ENCODE measurements at places on chromosomes 2 and 18.

DNA sequence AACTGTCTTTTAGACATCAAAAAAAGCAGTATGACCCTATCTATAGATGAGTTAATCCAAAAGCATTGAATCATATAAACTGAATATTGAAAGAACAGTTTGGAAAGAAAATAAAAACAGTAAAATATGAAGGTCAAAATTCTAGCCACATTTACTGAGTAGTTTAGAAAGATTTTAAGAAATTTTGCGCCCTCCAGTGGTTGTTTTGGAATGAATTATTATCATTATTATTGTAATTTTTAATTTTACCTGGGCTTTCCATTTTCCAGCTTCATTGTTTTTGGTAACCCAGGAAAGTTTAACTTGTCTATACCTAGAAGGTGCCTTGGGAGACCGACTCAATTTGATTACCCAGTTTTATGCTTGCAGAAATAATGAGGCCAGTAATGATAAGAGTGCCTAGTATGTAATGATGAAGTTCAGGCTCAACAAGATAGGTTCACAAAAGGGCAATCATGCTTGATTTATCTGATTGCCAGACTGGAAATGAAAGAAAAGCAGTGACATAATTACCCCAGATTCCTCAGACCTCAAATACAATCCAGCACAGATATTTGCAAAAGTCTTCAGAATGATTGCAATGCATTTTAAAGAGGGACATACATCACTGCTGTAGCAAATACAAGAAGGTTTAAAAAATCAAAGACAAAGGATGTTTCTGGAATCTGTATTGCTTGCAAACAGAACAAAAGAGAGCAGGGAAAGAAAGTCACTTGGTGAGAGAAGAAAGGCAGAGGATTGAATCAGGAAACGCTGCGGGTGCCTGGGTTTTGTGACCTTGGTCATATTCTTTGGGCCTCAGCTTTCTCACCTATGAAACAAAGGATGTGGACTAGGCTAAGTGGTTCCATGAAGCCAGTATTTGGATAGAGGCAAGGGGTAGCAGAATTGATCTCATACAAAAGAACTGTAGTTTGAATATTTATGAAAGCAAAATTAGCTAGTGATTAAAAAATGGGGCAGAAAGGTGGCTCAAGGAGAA lies 153.8 kb downstream of the MAP2 start:
- DNase-seq, result no peak

DNA sequence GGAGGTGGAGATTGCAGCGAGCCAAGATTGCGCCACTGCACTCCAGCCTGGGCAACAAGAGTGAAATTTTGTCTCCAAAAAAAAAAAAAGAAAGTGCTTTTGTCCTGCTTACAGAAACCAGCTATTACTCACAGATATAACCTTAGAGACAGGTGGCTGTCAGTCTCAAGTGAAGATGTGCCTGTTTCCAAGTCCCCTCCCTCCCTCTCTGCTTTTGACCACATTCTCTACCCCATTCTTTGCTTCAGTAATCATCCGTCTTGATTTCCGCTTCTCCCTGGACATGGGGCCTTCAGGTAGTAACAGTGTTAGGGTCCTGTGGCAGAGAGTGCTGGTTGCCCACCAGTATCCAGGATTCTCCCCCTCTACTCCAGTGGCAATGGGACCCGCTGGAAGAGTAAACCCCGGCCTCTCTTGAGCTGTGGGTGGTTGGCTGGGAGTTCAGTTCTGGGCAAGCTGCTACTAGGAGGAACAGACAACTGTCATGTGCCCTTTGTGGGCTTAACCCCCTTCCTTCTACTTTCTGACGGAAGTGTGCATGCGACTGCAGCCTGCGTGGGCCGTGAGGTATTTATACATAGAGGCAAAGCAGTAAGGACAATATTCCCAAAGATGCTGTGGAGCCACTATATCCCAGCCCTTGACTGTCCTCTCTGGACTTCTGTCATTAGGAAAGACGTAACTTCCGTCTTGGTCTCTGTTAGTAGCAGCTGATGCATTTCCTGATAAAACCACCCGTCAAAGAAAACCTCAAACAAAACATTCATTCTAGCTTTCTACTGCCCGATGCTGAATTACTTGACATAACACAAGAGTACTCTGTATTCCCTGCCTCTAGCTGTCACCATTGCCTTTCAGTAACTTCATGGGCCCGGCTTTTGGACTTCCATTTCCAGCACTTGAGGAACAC lies 17.8 kb downstream of the PDCL3 start:
- no peak for DNase-seq

DNA sequence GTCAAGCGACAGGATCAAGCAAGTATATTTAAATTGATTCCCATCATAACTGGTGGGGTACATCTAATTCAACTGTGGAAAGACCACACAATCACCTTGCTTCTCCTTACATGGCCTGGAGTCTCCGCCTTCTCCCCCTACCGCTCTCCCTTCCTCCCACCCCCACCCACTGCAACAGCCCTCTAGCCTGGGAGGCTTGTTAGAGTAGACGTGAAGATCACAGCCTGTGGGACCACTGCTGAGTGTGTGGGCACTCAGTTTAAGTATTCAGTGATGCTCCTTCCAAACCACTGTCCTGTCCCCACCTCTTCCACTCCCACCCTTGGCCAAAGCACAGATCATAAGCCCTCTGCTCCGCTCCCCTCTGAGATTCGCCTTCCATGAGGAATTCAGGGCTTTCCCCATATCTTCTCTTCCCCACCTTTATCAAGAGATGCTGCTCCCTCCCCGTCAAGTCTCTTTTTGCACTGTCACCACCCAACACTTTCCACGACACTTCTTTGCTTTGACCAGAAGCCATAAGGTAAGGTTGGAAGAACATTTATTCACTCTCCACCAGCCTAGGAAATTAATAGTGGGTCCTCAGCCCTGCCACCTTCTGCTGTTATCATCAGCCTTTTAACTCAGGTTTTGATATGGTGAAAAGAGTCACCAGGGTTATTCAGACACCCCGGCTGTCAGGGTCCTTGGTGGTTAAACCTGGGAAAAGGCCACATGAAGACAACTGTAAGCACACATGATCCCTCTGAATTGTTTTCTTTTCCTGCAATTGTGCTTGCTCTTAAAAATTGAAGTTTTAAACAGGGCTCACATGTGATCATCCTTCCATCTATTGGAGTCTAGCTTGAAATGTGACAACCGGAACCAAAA lies 1.7 kb downstream of the METTL4 start:
- no peak for DNase-seq

DNA sequence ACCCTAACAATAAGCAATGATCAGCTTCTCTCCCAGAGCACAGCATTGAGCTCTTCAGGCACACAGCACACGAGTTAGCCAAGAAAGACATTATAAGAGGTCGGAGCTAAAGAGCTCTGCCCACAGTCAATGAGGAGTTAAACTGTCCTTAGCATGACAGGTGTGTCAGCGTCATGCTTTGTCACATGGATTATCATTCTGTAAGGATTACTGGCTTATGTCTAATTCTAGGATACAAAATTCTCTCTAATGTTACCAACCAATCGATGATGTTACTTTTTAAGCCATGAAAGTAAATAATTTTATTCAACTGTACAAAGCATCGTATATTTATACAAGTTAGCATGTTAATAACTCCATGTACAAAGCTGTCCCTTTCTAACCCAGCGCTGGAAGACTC lies 108.8 kb downstream of the ZNF236 start:
- no peak for DNase-seq

DNA sequence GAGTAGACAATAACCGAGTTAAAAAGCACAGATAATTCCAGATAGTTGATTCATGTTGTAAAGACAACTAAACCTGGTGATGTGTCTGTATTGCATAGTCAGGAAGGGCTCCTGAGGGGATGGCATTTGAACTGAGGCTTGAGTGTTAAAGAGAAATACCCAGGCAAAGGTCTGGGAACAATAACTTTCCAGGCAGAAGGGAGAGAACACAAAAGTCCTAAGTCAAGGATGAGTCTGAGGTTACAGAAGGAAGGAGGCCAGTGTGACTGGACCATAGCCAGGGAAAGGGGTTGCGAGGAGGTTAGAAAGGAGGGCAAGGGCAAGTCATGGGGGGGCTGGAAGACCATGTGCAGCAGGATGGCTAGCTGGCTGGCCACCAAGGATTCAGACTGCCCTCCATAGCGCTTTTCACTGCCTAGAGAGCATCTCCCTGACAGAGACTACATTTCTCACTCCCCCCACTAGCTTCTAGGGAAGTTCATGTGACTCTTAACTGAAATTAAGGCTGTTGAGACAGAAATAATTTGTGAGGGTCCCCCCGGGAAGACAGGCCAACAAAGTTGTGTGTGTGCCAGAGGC lies 135.5 kb upstream of the CREB1 start:
- no peak for DNase-seq

DNA sequence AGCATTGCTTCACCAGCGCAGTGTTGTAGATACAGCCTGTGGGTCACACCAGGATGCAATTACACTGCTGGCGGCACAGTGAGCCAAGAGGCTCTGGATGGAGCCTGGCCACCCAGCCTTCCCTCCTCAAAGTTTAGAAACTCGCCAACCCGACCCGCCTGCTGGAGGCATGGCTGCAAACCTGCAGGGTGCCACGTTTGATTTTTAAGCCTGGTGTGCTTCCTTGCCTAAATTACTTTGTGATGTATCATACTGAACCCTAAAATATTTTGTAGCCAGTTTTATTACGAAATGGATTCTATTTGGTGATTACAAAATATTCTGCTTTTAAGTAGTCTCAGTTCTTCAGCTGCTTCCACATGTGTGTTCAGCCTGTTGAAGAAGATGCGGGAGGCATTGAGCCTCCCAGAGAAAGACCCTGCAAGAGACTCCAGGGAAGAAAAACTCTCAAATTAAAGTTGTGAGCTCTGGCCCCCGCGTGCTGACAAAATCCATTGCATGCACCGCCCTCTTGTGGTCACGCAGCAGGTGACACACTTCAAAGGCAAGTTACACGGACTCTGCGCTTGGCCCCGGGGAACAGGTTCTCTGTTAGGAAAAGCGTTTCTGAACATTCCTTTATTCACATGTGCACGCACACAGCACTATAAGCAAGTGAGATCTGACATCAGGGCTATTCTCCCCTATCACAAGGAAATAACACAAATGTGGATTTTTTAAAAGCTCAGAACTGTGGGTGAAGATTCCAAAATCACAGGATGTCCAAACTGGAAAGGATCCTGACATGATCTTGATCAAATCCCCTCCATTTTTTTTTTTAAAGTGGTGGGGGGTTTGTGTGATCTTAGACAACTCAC lies 63.0 kb upstream of the TWIST2 start:
- peak; percentile 21 for DNase-seq

DNA sequence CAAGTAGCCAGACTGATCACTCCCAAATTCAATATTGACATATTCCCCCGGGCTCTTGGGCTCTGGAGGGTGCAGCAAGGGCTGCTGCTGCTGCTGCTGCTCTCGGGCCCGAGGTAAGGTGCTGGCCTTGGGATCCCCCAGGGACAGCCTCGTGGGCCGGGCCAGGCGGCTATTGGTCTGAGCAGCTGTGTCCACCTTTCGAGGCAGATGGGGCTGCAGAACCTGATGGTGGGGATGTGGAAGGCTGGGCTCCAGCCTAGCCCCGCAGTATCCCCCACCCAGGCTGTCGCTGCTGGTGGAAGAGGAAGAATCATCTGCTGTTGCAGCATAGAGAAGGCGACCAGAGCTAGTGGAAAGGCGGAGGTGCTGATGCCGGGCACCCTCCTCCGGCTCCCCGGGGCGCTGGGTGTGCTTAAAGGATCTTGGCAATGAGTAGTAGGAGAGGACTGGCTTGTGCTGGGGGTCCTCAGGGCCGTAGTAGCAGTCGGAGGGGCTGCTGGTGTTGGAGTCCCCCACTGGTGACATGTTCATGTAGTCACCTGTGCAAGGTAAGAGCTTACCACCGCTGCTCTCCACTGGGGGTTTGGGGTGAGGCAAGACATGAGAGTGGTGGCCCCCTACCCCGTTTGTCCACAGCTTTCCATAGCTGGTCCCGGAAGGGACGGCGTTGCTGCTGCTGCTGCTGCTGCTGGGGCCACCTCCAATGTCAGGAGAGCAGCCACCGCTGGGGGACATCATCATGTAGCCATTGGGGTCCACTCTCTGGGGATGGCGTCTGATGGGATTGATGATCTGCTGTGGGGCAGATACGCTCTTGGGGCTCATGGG lies 3.4 kb downstream of the IRS1 start:
- DNase-seq, result no peak

DNA sequence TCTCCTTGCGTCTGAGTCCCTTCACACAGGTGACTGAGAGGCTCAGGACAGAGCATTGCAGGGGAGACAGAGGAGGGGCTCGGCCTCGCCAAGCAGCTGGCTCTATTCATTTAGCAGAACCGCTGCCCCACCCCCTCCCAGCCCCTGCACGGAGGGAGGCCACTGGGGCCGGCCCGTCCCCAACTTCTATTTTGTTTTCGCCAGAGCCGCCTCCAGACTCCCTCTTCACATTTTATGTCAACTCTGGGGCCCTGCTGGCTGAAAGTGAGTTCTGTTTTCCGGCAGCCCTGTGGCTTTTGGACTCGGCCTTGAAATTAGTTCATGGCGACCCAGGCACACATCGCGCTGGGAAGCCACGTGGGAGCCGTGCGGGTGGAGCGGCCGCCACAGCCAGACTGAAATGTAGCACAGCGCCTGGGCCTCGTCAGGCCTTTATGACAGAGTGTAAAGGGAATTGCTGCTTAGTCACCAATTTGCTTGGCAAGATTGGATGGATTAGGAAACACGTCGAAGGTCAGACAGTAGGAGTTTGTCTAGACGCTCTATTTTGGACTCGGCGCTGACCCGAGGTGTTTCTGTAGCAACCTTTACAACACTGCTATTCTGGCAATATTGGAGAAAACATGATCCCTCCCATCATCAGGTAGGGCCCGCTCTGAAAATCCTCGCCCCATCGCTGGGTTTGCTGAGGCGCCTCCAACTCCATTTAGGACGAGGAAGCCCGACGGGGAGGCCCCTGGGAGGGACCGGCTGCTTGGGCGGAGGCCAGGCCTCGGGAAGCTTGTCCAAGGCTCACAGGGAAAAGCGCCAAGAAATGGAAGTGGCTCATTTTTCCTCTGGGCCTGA lies 90.7 kb upstream of the CTDP1 start:
- no peak for DNase-seq

GRCh38 chr2:172472446-172473033 lies 45.2 kb downstream of the ITGA6 start:
- DNase-seq, result no peak

GRCh38 chr18:10006311-10006893 lies 92.6 kb downstream of the VAPA start:
- no peak for DNase-seq

- no peak for DNase-seq
Measured at GRCh38 chr2:31192851-31193392, 24.4 kb downstream of the CAPN14 start.

DNA sequence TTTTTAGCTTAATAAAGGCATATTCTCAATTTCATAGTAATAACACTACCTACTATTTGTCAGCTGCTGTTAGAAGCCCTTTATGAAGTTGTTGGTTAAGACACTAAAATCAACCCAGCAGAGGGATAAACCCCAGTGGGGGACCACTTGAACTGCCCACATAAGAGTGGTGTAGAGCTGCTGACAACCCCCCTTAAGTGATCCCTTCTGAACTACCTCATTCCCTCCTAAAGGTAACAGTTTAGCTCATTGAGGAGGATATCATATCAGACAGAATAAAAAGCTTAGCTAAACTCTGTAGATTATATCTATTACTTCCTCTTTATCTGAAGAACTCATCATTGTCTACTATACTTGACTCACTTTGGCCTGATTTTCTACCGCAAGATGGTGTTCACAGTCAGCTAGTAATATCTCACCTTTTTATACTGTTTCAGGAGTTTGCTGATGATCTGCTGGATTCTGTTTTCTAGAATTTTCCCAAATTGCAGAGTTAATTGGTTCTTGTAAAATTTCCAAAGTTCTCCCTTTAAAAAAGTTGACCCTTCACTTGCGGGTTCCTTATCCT lies 16.2 kb downstream of the GALM start:
- no peak for DNase-seq

GRCh38 chr2:33321876-33322483 lies 154.5 kb upstream of the RASGRP3 start:
- DNase-seq, result no peak

- DNase-seq, result no peak
Measured at GRCh38 chr2:86809481-86810121, 18.9 kb upstream of the CD8A start.

All from stimulated activated CD8-positive, alpha-beta memory T cell treated with anti-CD3 and anti-CD28 coated beads, Interleukin-15, amount 100 ng/mL, for 24 hours (primary cell).